ENCODE measurements at places on chromosomes 3 and 15.

DNA sequence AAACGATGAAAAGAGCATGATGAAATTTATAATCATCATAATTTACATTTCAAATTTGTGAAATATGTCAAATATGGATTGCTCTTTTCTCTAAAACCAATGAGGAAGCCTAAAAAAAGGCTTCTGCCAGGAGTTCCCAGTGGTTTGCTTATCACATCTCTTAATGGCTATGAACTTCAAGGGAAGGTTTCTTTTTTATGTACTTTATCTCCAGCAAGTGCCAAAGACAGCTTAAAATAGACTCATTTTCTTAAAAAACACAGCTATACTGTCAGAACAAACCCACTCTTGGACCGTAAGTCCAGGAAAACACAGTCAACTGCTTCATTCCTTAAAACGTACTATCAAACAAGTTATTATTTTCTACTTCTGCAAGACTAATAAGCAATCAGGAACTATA lies 80.2 kb downstream of the DLG1 start:
- no peak for DNase-seq

GRCh38 chr15:42921342-42921731 lies 759 bp upstream of the TTBK2 start:
- DNase-seq: peak; percentile 42

- no peak for DNase-seq
Observed at GRCh38 chr3:183435661-183436060, 7.2 kb upstream of the MCF2L2 start.

DNA sequence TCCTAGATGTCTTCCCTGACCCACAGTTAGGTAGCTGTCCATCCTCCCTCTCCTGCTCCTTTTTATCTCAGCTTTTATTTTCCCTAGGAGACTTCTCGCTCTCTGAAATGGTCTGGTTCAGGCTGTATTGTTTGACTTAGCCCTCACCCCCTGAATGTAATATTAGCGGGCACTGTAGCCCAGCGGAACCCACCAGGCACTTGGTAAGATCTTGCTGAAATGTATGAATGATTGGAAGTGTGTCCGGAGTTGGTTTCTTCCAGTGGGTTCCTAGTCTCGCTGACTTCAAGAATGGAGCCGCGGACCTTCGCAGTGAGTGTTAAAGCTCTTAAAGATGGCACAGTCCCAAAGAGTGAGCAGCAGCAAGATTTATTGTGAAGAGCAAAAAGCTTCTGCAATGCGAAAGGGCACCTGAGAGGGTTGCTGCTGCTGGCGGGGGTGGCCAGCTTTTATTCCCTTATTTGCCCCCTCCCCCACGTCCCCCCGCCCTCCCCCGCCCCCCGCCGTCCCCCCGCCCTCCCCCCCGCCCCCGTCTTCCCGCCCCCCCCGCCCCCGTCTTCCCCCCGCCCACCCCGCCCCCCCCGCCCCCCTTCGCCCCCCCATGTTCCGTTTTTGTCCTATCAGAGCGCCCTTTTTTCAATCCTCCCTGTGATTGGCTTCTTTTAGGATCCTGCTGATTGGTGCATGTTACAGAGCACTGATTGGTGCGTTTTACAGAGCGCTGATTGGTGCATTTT lies 694 bp upstream of the EEFSEC start:
- DNase-seq: no peak

- DNase-seq: no peak
Observed at GRCh38 chr15:78370013-78370412, 29.9 kb downstream of the CRABP1 start.

DNA sequence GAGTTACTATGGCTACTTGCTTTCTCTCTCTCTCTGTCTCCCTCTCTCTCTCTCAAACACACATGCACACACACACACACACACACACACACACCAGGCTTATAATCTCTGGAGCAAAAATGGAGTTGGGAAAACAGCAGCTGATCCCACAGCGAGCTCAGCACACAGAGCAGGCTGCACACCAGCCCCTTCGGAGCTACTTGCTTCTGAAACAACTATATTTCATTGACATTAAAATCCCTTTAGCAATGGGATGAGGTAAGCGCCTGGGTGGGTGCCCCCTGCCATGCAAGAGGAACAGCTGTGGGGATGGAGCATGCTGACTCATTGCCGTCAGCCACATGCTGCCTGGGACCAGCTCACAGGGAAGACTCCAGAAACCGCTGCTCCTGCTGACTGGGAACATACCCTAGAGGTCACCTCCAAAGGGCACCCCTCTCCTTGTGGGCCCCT lies 45.7 kb downstream of the B3GNT5 start:
- no peak for DNase-seq

- DNase-seq: no peak
Observed at GRCh38 chr15:66947471-66947870, 117.9 kb upstream of the SMAD3 start.

GRCh38 chr3:154132777-154133375 lies 11.7 kb downstream of the ARHGEF26 start:
- no peak for DNase-seq

- DNase-seq: peak; percentile 50
Observed at GRCh38 chr15:41494190-41494921, 682 bp downstream of the ITPKA start.

- DNase-seq: no peak
Observed at GRCh38 chr3:54999159-54999558, 71.3 kb upstream of the LRTM1 start.

DNA sequence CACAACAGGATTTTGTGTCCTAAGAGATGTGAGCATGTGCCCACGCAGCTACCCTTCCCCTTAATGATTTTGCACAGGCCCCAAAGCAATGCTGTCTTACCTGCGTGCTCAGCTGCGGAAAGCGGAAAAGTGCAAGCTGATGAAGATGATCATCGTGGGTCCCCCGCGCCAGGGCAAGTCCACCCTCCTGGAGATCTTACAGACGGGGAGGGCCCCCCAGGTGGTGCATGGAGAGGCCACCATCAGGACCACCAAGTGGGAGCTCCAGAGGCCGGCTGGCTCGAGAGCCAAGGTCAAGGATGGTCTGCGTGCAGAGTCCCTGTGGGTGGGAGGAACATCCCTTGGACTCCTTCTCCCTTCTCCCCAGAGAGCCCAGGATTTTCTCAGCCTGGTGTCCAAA lies 103.1 kb downstream of the LRRK1 start:
- DNase-seq: no peak

DNA sequence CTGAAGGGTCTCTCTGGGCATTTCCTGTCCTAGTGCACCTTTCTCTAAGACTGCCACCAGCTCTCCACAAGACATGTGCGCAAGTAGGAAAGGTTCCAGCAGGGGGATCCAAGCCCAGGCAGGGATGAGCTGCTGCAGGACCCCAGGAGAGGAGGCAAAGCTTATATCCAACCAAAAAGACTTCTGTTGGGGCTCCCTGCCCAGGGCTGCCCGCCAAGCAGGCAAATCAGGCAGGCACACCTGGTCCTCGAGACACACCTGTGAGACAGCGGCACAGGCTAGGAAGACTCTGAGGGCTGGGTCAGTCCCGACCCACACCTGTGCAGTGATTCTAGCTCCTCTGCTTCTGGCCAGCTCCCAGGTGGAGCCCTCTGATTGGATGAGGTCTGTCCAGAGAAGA lies 80.6 kb downstream of the MYLK start:
- no peak for DNase-seq

DNA sequence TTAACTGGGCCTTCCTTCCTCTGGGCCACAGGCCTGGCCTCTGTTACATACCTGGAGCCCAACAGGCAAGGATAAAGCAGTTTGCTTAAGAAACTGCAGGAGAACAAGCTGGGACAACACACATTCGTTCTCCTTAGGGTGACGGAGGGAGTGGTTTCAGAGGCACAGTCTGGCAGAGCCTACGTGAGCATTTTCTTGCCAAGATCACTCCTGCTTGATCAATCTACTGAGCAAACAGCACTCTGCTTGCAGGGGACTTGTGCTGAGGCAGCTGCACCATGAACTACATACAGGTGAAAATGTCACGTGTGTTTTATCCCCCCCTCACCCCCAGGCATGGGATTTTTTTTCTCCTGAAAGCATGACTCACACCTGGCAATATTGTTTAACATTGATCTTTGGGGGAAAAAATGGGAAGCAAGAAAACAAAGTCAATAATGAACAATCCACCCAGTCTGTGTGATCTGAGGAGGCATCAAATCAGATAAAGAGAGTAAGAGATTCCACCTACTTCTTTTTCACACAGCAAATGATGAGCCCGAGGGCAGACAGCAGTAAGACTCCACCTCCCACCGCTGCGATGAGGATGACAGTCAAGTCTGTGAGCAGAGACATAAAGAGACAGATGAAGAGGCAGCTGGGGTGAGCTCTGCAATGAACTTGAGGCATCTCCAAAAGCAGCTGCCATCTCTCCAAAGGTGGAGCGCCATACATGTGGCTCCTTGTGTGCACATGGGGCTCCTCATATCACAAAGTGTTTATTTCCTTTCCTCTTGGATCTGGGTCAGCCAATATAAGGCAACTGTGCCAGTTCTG lies 57.4 kb downstream of the CDCP1 start:
- DNase-seq: no peak

DNA sequence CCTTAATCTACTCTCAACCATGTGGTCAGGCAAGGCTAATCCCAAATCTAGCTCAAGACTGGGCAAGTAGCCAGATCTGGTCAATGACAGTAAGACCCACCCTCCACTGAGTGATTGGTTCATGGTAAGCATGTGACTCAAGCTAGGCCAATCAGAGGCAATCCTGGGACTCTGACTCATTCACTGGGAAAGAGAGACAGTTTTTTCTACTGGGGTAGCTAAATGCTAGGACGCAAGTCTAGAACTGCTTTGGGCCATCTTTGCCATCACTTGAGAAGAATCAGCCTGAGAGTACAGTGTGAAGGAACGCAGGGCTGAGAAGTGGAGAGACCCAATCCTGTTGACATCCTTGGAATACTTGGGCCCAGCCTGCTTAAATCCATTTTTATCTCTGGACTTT lies 9.4 kb upstream of the RAD18 start:
- no peak for DNase-seq

GRCh38 chr3:186095561-186096081 lies 13.3 kb downstream of the ETV5 start:
- no peak for DNase-seq

DNA sequence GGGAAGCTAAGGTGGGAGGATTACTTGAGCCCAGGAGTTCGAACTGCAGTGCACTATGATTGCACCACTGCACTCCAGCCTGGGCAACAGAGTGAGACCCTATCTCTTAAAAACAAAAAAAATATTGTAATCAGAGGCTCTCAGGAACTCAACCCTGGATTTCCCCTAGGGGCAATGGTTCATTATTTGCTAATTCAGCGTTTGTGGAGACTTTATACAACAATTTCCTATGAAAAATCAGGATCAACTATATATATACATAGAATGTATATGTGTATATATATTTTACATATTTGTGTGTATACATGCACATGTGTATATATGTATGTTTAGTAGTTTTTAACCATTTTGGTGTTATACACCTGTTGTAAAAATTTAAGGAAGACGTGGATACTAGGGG lies 463.1 kb downstream of the FHIT start:
- no peak for DNase-seq

- no peak for DNase-seq
Observed at GRCh38 chr15:35624881-35625280, 78.9 kb upstream of the DPH6 start.

- no peak for DNase-seq
Observed at GRCh38 chr3:149450281-149450680, 24.2 kb upstream of the TM4SF4 start.

DNA sequence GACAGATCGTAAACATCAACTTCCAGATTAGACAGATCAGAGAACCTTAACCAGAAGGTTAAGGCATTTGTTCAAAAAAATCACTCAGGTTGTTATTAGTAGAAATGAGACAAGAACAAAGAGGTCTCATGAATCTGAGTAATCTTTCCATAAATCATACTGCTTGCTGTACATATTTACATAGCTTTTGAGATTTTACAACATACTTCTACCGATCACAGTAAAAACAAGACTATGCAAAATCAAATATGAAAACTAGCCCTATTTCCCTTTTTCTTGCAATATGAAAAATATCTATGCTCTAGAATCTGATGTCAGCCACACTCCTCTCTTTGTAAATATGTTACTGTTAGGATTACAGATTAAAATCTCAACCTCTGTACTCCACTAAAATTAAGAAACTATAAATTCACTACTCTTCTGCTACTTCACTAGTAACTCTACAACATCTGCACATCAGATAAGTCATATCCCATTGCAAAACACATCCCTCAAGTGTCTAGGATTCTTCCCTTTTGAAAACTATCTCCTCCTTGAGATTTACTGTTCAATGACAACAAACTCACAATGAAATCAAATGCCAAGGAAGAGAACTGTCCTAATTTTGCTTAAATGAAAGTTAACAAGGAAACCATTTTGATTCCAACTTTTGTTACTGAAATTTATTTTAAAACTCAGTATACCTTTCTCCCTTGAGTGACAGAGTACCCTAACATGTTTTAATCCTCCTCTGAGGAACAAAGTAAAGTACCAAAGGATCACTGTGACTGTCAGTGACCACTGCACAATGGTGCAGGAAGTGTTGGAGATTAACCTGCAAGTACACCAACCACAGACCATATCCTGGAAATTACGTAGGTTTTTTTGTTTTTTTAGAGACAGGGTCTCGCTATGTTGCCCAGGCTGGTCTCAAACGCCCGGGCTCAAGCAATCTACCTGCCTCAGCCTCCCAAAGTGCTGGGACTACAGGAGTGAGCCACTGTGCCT lies 12.8 kb downstream of the DCUN1D1 start:
- no peak for DNase-seq

GRCh38 chr3:21435871-21436270 lies 315.1 kb downstream of the ZNF385D start:
- no peak for DNase-seq

- no peak for DNase-seq
Observed at GRCh38 chr3:20898962-20899361, 713.0 kb upstream of the SGO1 start.

- DNase-seq: no peak
Observed at GRCh38 chr3:100136921-100137320, 22.6 kb upstream of the FILIP1L start.

- no peak for DNase-seq
Observed at GRCh38 chr15:88981244-88982215, 68.4 kb upstream of the MFGE8 start.

DNA sequence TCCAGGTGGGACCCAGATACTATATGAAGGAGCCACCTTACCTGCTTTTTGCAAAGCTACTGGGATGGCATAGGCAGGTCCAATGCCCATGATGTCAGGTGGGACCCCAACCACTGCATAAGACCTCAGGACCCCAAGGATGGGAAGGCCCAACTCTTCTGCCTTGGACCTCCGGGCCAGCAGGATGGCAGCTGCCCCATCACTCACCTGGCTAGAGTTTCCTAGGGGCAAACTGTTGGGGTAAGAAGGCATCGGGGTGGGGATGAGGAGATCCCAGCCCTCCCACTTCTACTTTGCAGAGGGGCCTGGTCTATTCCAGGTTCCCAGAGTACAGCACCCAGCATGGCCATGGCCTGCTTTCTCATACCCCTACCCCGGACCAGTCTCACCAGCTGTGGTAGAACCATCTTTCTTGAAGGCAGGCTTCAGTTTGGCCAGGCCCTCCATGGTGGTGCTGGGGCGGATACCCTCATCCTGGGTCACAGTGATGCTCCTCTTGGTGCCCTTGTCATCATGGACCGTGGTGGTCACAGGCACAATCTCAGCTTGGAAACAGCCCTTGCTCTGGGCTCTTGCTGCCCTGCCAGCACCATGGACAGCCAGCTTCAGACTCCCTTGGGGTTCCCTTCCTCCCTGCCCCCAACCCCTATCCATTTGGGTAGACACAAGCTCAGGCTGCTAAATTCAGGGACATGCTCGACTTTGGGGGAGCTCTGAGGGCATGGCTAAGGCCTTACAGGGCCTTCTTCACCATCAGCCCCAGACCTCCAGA lies 10.6 kb downstream of the ACAA1 start:
- DNase-seq: no peak

GRCh38 chr3:61589856-61590255 lies 28.5 kb downstream of the PTPRG start:
- no peak for DNase-seq

Measured in activated CD4-positive, alpha-beta T cell treated with anti-CD3 and anti-CD28 coated beads for 4 hours (primary cell).